ENCODE measurements at places on chromosomes 12 and 14.

GRCh38 chr14:104567957-104568225 is 11.7 kb upstream of the C14orf180 start:
- no peak for DNase-seq

DNA sequence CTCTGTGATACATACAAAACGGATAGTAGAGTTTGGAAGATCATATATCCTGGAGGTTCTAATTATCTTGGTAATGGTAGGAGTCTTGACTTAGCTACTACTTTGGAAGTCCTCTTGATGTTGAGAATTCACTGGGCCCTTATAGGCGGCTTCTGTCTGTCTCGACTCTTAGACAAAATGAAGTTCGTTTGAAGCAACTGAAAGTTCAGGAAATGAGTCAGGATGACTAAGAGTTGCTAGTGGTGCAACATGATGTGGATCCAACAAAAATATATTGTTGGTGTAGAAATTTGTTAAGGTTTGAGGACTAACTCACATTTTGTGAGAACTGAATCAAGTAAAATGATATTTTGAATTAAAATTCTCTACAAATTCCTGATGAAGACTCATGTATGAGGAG is 272.7 kb downstream of the AEBP2 start:
- no peak for DNase-seq

- no peak for DNase-seq
Observed at GRCh38 chr12:29316752-29317151, 64.2 kb downstream of the ERGIC2 start.

GRCh38 chr14:20714593-20715250 is 26.2 kb downstream of the ANG start:
- no peak for DNase-seq

DNA sequence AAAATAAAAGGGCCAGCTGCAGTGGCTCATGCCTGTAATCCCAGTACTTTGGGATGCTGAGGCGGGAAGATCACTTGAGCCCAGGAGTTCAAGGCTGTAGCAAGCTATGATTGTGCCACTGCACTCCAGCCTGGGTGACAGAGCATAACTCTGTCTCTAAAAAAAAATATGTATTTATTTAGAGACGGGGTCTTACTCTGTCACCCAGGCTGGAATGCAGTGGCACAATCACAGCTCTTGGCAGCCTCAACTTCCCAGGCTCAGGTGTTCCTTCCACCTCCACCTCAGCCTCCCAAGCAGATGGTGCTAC is 179.3 kb upstream of the ATF7IP start:
- no peak for DNase-seq

Data from activated T-cell treated with anti-CD3 and anti-CD28 coated beads for 24 hours (primary cell).